ENCODE measurements at places on chromosomes 16 and 17. TPM values are rescaled to one million over a fixed set of nuclear protein-coding genes. Genes with fewer than 3 reads are reported as not detected.

FADS6 gene
- total RNA-seq: 0.73 TPM

TEX19 gene
- total RNA-seq: 1.1 TPM

NUFIP2 gene
- total RNA-seq: 86.2 TPM

NOXO1 gene
- total RNA-seq: 1.2 TPM

KRT33B gene
- total RNA-seq: not detected

DNAH17 gene
- total RNA-seq: 0.59 TPM

Data from GM23338 (cell line).